ENCODE measurements at places on chromosomes 1 and 21.

- no peaks in the 10 kb centered on the region for H3K36me3 ChIP-seq
- no peaks in the 10 kb centered on the region for H3K27me3 ChIP-seq
- no peak overlapping the region for H3K27ac ChIP-seq
- no peak for DNase-seq
Observed at GRCh38 chr1:95728841-95729240, 494.8 kb downstream of the RWDD3 start.

- peak overlapping the region; percentile 87 for H3K27ac ChIP-seq
- H3K4me1 ChIP-seq = no peaks in the 10 kb centered on the region
- no peak for DNase-seq
- no peaks in the 10 kb centered on the region for H3K27me3 ChIP-seq
- no peak overlapping the region for H3K4me3 ChIP-seq
- H3K36me3 ChIP-seq = no peaks in the 10 kb centered on the region
Observed at GRCh38 chr1:115301438-115302020, 36.5 kb downstream of the NGF start.

DNA sequence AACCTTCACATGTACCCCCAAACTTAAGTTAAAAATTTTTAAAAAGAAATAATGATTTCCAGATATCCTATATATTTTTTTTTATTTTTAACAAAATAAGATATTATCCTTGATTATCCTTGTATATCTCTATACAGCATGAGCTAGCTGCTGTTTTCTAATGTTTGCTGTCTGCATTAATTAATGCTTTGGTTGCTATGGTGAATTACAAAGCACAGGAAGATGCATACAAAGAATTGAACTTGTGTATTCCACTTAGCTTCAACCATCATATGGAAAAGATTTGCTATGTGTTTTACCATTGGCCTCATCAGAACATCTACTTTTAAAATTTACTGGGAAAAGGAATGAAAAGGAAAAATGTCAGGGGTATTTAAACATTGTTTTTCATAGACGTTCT is 35.4 kb downstream of the VPS45 start:
- H3K27ac ChIP-seq = no peak overlapping the region
- H3K4me3 ChIP-seq = no peak overlapping the region
- no peak for DNase-seq
- no peaks in the 10 kb centered on the region for H3K4me1 ChIP-seq
- no peaks in the 10 kb centered on the region for H3K36me3 ChIP-seq
- no peaks in the 10 kb centered on the region for H3K27me3 ChIP-seq

DNA sequence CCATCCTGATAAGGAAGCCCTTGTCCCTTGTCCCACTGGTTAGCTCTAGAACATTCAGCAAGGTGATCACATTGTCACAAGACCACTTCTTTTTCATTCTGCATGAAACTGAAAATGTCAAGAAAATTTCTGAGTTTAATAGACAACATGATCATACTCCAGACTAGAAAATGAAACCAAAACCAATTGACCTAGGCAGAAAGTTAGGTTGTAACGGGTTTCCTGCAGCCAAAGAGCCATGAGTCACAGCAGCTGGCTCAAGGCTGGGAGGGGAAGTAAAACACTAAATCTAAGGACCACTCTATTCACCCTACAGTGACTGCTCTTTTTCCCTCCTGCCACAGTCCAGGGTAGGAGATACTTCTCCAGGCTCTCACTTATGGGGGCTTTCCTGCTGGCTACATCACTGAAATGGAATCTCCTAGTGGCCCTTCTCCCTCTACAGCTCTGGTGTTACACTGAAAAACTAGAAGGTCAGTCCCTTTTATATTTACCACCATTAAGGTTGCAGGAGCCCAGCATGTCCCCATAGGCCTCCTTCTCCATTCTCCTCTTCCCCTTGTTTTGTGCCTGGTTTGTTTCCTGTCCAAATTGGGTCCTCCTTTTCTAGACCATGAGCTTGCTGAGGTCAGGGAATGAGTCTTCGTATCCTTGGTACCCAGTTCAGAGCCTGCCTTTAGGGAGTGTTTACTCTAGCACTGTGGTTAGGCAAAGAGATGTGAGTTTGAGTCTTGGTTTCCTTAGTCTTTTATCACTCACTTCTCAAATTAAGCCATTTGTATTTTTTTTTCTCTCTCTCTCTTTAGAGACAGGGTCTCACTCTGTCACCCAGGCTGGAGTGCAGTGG is 236.5 kb upstream of the JUN start:
- no peaks in the 10 kb centered on the region for H3K4me1 ChIP-seq
- peak overlapping the region; percentile 45 for H3K27ac ChIP-seq
- no peak for DNase-seq

DNA sequence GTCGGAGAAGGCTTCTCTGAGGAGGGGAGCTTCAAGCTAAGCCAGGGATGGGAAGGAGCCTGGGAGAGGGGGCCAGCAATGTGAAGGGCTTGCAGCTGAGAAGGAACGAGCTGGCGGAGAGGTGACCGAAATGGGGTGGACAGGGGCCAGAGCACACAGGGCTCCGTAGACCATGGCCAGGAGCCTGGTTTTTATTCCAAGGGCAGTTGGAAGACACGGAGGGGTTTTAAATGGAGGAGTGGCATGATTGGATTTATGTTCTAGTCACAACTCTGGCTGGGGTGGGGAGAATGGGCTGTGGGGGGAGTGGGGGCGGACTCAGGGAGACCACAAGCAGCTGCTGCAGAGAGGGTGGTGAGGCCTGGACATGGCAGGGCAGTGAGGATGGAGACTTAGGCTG is 5.1 kb upstream of the EPS8L3 start:
- no peak overlapping the region for H3K27ac ChIP-seq
- no peak overlapping the region for H3K4me3 ChIP-seq
- no peaks in the 10 kb centered on the region for H3K4me1 ChIP-seq
- DNase-seq = peak; percentile 9
- no peaks in the 10 kb centered on the region for H3K36me3 ChIP-seq
- H3K27me3 ChIP-seq = no peaks in the 10 kb centered on the region

GRCh38 chr21:44566403-44566802 is 7.1 kb upstream of the KRTAP10-4 start:
- no peak for DNase-seq
- peaks cover 11% of the 10 kb centered on the region for H3K27me3 ChIP-seq
- no peaks in the 10 kb centered on the region for H3K36me3 ChIP-seq
- H3K4me3 ChIP-seq = no peak overlapping the region

DNA sequence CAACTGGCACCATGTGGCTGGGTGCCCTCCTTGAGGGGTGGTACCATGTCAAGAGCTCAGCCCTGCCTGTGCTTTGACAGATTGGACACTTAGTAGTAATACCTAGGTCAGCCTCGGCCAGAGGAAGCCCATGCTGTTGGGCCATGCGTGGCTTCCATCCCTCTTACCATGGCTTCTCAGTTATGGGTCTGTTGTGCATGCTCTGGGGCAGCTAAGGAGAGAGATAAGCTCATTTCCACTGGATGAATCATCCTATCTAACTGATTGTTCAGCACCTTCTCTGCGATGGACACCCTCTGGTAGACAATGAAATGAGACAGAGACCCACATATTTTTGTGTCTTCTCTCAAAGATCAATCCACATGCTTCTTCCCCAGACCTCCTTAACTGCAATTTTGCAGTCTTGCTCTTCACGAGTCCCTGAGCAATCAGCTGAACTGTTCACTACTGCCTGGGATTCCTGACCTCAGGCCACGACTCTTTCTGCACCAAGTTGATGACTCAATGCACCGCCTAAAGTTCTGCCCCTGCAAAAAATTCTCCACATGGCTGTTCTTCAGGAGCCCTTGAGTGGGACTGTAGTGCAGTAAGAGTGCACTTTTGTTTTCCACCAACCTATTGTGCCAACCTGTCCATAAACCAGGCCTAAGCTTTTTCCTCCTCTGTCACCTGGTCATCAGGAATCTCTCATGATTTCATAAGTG is 6.9 kb upstream of the TRIM62 start:
- DNase-seq = no peak
- H3K4me3 ChIP-seq = no peak overlapping the region
- H3K36me3 ChIP-seq = no peaks in the 10 kb centered on the region
- H3K27ac ChIP-seq = no peak overlapping the region
- no peaks in the 10 kb centered on the region for H3K4me1 ChIP-seq
- H3K27me3 ChIP-seq = no peaks in the 10 kb centered on the region

DNA sequence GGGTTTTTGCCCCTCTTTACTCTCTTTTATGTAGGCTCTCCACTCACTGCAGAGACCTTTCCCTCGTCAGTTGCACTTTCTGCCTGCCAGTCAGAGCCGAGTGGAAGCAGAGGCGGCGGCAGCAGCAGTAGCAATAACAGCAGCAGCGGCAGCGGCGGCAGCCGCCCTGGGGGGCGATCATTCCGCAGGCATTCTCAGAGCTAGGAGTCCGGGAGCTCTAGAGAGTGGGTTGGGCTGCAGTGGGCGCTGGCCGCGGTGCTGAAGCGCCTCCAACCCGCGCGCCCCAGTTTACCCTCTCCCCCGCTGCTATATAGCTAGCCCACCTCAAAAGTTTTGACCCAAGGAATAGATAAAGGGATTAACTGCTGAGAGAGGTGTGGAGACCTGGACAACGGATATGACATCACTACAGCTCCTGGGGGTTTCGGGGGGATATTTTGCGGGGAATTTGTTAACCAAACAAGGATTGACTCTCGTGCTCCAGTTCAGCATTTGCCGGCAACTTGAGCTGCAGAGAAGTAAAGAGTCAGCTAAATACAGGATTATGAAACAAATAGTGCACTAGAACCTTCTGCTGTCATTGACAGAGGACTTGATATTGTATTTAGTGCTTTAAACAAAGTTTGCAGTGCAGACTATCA is at the start of gene OLFM3:
TSS of gene OLFM3 (minus strand) at position 102 of the 641 bp plus-strand sequence.
- peaks cover 26% of the 10 kb centered on the region for H3K27me3 ChIP-seq
- H3K4me1 ChIP-seq = no peaks in the 10 kb centered on the region
- no peak within 1 kb of the TSS for H3K4me3 ChIP-seq
- no peak for DNase-seq
- H3K36me3 ChIP-seq = no peaks in the 10 kb centered on the region

- H3K36me3 ChIP-seq = no peaks in the 10 kb centered on the region
- H3K27ac ChIP-seq = no peak overlapping the region
- H3K27me3 ChIP-seq = no peaks in the 10 kb centered on the region
- no peak overlapping the region for H3K4me3 ChIP-seq
- DNase-seq = no peak
Observed at GRCh38 chr1:221302810-221303209, 423.6 kb downstream of the HLX start.

GRCh38 chr1:204706838-204707509 is 21.4 kb upstream of the LRRN2 start:
- no peak for DNase-seq
- H3K27ac ChIP-seq = peak overlapping the region; percentile 52
- no peaks in the 10 kb centered on the region for H3K36me3 ChIP-seq
- H3K4me3 ChIP-seq = no peak overlapping the region

GRCh38 chr21:36117286-36117741 is 17.6 kb upstream of the CBR3 start:
- no peak for DNase-seq
- H3K36me3 ChIP-seq = no peaks in the 10 kb centered on the region
- H3K27me3 ChIP-seq = no peaks in the 10 kb centered on the region
- H3K4me3 ChIP-seq = no peak overlapping the region

- peak overlapping the region; percentile 85 for H3K4me3 ChIP-seq
- peak overlapping the region; percentile 98 for H3K27ac ChIP-seq
Observed at GRCh38 chr1:203796236-203796605, 798 bp downstream of the ZBED6 start.

DNA sequence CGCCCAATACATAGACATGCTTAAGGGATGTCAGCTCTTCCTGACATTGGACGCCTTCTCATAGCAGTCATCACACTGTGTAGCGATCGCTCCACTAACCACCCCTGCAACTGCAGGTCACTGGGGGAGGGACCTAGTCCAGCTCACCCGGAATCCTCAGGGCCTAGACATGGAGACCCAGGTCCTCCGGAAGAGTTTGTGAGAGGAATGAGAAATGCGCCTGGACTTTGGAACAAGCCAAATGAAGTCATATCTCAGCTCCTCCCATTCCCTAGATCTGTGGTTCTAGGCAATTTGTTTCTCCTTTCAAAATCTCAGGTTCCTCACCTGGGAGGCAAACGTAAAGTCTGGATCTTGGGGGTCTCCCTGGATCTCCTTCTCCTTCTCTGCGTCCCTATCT is 253.3 kb downstream of the KAZN start:
- H3K27me3 ChIP-seq = no peaks in the 10 kb centered on the region
- H3K4me3 ChIP-seq = no peak overlapping the region
- H3K4me1 ChIP-seq = no peaks in the 10 kb centered on the region
- no peaks in the 10 kb centered on the region for H3K36me3 ChIP-seq

GRCh38 chr21:46457801-46458314 is 833 bp upstream of the DIP2A start:
- DNase-seq = no peak
- H3K36me3 ChIP-seq = no peaks in the 10 kb centered on the region
- no peaks in the 10 kb centered on the region for H3K27me3 ChIP-seq
- peaks cover 3% of the 10 kb centered on the region for H3K4me1 ChIP-seq
- H3K4me3 ChIP-seq = peak overlapping the region; percentile 96
- H3K27ac ChIP-seq = peak overlapping the region; percentile 88

GRCh38 chr1:202621446-202621845 is 88.8 kb downstream of the SYT2 start:
- H3K36me3 ChIP-seq = no peaks in the 10 kb centered on the region
- H3K4me3 ChIP-seq = no peak overlapping the region
- no peaks in the 10 kb centered on the region for H3K27me3 ChIP-seq
- no peaks in the 10 kb centered on the region for H3K4me1 ChIP-seq
- no peak for DNase-seq

DNA sequence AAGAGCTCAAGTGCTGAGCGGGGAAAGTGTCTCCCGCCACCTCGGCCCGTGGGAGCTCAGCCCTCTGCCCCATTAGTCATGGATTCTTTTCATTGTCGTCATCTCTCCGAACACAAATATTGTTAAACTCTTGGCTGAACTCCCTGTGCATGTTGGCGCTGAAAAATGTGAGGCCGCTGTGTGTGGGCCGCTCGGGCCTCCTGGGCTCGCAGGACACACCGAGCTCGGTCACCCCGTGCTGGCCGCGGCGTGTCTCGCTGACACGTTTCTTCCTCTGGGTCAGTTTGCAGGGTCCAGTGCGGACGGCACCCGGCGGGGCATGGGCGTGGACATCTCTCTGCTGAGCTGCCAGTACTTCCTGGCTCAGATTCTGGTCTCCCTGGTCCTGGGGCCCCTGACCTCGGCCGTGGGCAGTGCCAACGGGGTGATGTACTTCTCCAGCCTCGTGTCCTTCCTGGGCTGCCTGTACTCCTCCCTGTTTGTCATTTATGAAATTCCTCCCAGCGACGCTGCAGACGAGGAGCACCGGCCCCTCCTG is 25.6 kb downstream of the SLC45A1 start:
- H3K27ac ChIP-seq = peak overlapping the region; percentile 57
- H3K27me3 ChIP-seq = no peaks in the 10 kb centered on the region
- DNase-seq = peak; percentile 74

DNA sequence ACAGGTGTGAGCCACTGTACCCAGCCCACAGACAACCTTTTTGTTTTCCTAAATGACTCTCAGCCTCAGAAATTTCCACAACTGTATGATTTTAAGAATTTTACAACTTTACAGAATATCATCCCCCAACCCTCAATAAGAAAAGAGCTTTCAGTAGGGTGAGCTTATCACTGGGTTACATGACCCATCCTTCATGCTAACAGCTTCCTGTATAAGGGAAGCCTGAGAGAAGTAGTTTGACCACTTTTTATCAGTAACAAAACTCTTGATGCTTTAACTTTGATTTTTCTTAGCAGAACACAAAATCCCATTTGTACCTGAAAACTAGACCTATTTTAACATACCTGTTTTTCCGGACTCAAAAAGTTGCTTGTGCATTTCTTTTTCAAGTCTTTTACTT is 9.7 kb upstream of the MYBPHL start:
- no peak overlapping the region for H3K27ac ChIP-seq
- H3K36me3 ChIP-seq = no peaks in the 10 kb centered on the region
- H3K4me3 ChIP-seq = no peak overlapping the region
- no peaks in the 10 kb centered on the region for H3K4me1 ChIP-seq
- no peak for DNase-seq

Measured in breast epithelium (tissue), 4 donors.